ENCODE measurements at places on chromosomes 1 and 21.

GRCh38 chr1:235784950-235785349 lies 81.8 kb downstream of the LYST start:
- DNase-seq: no peak

DNA sequence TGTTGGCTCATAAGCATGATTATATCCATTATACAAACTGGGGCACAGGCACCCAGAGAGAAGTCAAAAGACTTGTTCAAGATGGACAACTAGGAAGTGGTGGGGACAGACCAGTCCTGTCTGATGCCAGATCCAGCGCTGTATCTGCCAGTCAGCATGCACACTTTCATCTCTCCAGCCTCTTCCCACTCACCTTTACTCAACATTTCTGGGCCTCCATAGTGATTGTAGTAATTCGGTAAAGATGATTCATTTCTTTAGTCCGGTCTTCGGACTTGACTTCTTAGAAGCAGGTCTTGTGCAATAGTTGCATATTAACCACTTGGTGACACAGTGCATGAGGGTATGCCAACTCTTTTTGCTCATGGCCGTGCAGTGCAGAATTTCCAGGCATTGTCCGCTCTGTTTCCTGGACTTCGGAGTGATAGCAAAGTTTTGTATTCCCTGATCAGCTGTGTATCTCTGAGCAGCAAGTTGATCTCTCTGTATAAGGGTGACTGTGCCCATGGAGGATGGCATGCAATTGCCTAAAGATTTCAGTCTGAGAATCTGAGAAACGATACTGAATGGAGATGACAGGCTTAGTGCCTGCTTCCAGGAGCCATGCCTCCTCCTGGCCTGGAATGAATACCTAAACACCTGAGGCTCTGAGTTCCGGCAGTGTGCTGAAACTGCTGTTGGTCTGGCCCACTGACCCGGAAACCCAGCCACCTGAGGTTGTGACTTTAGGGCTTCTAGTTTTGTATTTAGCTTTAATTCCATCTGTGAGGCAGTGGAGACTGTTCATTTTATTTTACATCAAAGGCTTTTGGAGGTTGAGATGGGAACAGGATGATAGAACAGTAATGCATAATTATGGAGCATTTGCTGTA lies 39.0 kb downstream of the GALNT2 start:
- DNase-seq: no peak

DNA sequence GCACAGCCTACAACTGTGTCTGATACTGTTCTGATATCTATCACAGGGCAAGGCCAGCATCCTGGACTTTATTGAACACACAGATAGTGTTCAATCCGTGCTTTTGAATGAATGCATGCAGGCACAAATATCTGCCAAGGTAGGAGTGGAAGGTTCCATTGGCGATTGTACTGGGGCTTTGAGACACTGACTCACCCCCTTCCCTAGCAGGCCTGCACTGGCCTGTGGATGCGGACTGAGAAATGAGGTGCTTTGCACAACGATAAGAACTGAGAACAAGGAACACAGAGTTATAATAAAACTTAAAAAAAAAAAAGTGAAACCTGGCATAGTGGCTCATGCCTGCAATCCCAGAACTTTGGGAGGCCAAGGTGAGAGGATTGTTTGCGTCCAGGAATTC lies 62.4 kb upstream of the NGF start:
- no peak for DNase-seq

- no peak for DNase-seq
Measured at GRCh38 chr1:161915051-161915503, 108.6 kb downstream of the OLFML2B start.

DNA sequence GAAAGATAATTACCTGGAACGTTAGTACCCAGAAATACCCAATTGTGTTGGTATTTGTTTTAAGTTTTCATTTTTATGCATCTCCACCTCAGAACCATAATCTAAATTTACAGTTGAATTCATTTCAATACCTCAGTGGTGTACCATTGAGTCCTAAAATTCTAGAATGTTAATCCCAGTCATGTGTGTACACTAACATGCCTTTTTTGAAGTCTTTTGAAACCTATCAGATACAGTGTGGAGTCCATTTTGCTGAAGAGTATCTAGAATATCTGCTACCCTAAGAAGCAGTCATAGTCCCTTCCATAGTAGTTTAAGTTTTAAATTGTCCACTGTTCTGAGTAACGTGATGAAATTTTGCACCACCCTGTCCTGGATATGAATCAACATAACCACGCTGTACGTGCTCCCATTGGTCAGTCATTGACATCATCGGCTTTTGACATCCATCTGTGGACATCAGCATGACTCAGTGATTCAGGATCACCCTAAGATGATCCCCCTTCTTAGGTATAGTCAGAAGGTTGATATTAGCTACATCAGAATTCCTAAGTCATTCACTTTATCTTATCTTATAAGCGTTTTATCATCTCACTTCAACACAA lies 7.5 kb upstream of the ASH1L start:
- DNase-seq: no peak

GRCh38 chr1:246698466-246699094 lies 25.6 kb upstream of the SCCPDH start:
- no peak for DNase-seq

Measured in D721Med (cell line).